Globus pallidus (tissue), 1 donor: ENCODE measurements at places on chromosomes 1 and 21.
A peak's percentile ranks its signal among the peaks of the same experiment; 100 is the strongest.

DNA sequence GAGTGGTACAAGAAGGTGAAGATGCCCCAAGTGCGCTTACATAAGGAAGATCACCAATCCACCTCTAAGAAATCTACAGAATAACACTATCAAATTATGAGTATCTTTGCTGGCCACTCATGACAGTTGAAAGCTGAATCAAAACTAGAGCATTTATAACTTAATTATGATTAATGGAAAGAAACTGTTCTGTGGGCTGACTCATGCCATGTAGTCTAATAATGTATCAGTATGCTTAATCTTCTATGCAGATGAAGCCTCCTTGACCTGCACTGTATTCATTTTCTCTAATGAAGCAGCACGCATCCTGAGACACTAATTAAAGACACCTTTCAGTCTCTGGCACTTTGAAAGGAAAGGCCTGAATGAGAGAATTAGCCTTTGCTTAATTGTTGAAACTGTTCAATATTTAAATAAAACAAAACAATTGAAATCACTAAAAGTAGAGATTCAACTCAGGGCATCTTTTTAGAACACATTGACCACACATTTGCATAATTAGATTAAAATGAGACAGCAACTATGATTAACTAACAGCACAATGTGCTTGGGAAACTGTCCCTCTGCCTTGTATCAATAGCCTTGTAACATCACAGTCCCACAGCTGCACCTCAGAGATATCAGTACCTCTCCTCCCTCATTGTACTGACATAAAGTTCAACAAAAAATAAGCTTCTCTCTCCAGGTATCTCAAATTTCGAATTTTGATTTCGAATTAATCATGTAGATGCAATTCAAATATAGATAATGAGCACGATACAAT, 105.6 kb downstream of the NTPCR start:
- no peak for DNase-seq

GRCh38 chr21:20729376-20729775, 268.8 kb upstream of the NCAM2 start:
- DNase-seq = no peak

- DNase-seq = no peak
Observed at GRCh38 chr1:6953907-6954364, 168.7 kb downstream of the CAMTA1 start.

DNA sequence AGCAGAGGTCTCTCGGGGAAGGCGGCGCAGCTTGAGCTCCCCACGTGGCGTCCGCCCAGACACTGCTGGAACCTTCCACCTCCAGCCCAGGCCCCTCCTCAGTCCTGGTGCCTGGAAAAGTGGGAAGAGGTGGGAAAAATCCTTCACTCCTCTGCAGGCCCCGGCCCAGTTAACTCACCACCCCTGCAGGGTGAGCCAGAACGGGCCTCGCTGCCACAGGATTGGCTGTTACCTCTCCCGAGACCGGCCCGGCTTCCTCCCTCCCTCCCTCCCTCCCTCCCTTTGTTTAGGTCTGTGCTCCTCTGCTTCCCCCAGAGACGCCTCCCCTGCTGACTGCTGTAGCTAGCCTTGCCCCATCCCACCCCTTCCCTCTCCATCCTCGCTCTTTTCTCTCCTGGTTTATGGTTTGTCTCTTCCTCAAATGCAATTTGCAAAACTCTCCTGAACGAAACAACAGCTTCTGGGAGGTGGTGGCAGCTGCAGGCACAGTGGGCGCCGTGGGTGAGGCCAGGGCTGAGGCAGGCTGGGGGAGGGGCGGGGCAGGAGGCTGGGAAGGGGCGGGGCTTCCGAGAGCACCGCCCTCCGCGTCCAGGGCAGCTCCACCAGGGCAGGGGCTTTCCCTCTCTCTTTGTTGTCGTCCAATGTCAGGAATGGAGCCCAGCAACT, 6.5 kb downstream of the CAPN9 start:
- peak; percentile 24 for DNase-seq

GRCh38 chr1:116510361-116510760, 60.5 kb downstream of the CD58 start:
- DNase-seq = no peak

DNA sequence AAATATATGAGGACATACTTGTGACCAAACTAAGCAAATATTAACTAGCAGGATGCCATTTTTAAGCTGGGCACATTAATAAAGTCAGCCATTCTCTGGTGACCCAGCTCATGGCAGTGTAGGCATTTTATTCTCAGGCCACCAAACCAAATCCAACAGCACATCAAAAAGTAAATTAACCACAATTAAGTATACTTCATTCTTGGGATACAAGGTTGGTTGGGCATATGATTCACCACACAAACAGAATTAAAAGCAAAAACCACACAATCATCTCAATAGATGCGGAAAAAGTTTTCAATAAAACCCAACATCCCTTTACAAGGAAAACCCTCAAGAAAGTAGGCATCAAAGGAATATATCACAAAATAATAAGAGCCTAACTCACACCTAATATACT, 101.3 kb downstream of the FAF1 start:
- DNase-seq = no peak

DNA sequence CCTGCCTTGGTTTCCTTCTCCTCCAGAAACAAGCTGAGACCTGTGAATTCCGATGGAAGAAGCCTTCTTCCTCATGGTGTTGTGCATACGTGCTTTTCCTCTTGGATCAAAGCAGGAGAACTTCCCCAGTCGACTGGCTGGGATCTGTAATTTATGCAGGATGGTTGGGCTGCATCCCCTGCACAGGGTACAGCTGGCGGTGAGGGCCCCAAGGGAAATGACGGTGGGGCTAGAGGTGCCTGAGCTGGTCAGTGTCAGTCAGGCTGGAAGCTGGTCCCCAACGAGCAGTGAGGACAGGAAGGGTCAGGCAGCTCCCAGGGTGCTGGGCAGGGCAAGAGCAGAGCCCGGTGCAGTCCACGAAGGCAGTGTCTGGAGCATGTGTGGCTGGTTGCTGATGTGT, 106.7 kb downstream of the CNIH3 start:
- no peak for DNase-seq

DNA sequence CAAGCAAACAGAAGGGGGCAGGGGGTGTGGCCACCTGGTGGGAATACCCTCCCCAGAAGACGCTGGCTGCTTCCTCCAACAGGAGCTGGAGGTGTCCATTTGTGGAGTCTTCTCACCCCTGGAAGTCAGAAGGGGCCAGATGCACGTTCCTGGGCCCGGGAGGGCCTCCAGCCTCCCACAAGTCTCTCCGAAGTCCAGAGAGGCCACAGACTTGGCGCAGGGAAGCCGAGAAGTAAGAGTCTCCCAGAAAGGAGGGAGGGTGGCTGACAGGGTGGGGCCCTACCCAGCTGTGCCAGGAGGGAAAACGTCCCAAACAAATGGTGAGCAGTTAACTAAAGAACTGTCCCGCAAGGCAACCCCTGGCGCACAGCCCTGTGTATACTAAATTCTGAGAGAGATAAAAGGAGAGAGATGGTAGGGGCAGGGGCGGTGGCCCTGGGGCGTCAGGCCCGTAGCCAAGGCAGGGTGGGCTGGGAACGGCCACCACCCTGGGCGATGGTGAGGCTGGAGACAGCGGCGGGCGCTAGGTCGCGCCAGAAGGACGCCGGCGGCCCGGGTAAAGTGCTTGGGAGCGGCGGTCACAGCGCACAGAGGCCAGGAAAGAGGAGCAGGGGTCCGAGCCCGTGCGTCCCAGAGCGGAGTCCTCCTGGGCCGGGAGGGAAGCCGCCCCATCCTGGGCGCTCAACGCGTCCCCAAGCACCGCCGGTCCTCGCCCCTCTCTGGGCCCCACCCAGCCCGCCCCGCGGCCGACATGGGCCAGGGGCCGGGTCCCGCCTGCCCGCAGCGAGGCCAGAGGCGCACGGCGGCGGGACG, 1.2 kb downstream of the CHD5 start:
- DNase-seq = no peak

DNA sequence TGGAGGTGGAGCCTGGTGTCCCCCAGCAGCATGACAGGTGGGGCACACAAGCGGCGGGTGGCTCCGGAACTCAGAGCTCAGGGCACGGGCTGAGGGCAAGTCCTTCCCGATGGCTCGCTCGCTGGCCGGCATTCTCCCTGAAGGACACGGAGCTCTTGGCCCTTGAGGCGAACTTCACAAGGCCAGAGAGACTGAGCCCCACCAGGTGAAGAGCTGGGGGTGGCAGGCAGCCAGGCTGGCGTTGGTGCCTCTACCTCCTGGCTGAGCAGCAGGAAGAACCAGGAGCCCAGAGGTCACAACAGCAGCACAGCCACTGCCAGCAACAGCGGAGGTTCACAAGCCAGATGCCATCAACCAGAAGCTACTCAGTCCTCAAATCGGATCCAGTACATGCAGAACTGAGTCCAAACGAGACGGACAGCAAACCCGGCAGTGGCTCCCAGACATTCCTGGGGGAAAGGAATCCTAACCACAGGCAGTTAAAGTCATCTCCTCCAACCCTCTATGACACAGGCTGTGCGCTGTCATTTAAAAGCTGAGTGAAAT, 54.1 kb downstream of the NPHP4 start:
- no peak for DNase-seq

- DNase-seq = peak; percentile 60
Observed at GRCh38 chr1:182392050-182393028, 749 bp upstream of the GLUL start.

DNA sequence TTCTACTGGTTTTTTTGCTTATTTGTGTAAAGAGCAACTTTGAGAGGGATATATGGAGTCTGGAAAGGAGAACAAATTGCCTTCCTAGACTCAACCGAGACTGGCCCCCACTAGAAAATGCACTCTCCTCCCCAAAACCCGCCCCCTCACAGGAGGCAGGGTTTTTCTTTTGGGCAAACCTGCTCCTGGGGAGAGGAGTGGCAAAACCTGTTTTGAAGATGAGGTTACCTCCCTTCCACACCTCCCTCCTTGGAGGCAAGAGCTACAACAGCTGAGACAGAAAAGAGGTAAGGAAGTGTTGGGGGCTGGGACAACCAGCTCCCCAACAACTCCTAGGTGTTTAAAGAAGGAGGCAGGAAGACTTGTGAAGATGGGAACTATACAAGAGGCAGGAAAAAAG, at the start of gene BNIPL:
Gene BNIPL (plus strand): TSS at position 231 of the 400 bp plus-strand sequence. CDS start 140 bp downstream, at position 371.
- DNase-seq = no peak
